ENCODE measurements at places on chromosomes 2 and 18.

GRCh38 chr2:135512099-135512498, 18.9 kb downstream of the ZRANB3 start:
- DNase-seq = no peak

DNA sequence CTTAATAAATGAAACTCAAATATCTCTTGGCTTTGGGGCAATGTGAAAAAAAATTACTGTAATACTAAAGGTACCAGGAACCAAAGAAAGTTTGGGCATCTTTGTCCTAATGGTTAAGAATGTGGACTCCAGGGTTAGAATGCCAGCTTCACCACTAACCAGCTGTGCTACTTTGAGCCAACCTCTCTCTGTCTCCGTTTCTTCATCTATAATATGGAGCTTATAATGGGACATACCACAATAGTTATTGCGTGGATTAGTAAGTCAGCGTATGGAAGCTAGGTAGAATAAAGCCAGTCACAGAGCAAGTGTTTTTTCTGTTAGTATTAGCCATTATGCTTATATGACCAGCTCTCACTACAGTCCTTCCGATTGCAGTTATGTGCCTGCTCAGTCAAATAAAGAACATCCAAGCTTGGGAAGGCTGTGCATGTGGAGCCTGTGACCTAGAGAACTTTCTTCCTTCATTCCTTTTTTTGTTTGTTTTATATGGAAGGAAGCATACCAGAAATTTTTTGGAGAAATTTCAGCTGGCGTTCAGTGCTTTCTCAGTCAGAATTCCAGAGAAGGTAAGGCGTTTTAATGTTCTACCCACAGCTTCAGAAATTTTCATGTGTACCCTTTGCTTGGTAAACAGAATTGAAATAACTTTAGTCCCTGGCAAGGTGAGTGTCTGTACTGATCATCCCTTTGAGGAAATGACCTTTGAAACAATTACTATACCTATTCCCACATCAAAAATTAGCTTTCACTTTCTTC, 114.0 kb upstream of the RND3 start:
- no peak for DNase-seq

GRCh38 chr2:216170076-216170763, 61.1 kb downstream of the XRCC5 start:
- DNase-seq = no peak

DNA sequence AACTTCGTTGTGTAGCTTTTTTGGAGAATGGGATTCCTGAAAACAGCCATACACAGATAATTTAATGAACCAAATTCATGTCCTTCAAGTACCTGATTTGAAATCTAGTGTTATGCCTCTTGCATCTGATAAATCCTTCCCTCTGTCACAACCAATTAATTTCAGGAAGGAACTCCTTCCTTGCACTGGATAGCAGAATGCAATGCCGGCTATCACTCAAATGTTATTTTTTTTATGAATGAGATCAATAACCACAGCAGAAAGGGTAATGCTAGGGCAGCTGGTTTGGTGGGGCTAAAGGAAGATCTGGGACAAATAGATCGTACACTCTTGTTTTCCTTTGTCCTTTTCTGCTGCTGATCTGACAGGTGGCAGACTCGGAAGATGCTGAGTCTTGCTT, 899.5 kb upstream of the GYPC start:
- DNase-seq = no peak

DNA sequence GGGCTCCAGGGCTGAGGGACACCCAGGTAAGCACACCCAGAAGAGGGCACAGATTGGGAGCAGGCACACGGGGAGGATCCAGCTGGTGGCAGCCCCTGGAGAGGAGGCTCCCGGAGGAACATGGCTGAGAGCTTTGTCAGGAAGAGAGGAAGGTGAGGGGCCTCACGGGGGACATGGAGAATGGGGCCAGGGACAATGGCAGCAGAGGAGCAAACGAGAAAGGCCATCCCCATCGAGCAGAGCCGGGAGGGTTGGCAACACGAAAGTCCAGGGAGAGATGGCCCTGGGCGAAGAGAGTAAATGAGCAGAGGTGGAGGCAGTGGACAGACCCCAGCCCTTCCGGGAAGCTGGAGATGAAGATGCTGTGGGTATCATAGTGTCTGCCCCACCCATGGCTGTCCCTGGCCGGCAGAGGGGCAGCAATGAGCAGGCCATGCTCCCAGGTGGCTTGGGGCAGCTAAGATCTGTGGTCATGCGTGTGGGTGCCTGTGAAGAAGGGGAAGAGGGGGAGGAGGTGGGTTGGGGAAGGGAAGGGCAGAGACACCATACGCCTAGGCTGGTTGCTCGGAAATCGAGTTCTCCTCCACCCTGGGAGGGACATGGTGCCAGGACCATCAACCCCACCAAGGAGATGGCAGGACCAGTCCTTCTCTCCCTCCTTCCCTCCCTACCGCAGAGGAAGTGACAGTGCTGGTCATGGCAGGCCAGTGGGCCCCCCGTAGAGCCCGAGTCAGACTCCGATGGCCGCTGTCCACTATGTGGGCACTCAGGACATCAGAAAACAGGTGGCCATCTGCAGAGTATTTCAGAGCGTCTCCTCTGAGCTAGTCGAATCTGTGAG, 191.7 kb downstream of the NDUFA10 start:
- no peak for DNase-seq

GRCh38 chr2:189157456-189157855, 22.1 kb downstream of the COL5A2 start:
- DNase-seq = no peak

DNA sequence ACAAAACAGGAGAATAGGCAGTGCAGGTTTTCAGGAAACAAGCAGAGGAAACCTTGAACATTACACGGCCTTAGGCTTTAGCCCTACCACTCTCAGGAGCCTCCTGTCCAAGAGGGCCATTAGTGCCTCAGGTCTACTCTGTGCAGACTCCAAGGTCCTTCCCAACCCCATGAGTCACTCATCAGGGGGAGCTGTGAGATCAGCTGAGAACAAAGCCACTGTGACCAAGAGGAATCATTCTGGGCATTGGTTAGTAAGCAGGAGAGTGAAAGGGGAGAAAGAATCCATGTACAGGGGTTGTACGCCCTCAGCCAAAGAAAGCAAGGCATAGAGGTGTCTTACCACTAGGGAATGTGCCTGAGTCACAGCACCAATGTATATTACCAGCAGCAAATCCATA, 680.3 kb downstream of the DPP10 start:
- no peak for DNase-seq

- DNase-seq = no peak
Observed at GRCh38 chr2:217260441-217261115, 400.7 kb upstream of the TNP1 start.

DNA sequence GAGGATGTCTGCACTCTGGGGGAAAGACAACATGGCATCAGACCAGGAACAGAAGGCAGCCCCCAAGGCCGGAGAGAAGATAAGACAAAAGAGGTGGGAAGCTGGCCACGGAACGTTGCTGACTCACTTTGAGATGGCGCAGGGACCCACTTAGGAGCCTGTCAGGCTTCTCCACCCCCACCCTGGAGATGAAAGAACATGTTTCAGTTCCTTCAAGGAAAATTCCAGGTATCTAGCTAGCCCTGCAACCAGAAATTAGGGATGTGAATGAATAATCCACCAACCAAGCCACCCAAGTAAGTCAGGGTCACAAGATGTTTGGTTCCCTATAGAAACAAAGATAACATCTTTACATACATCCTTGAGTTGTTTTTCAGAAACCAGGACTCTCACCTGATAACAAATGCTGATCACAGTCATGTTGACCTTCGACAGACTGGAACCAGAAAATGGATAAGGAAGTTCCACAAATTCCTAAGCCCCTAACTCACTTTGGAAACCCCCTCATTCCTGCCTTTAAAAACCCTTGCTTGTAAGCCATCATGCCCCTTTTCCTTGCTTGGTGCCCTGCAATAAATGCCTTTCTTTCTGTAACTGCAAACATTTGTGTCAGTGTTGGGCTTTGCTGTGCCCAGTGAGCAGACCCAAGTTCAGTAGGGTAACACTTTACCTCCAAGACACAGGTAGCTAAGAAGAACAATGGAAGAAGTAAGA, 31.9 kb downstream of the PSTPIP2 start:
- no peak for DNase-seq

GRCh38 chr2:3290655-3291054, 87.0 kb downstream of the EIPR1 start:
- DNase-seq = no peak

GRCh38 chr18:36440614-36441013, 143.1 kb downstream of the FHOD3 start:
- no peak for DNase-seq

DNA sequence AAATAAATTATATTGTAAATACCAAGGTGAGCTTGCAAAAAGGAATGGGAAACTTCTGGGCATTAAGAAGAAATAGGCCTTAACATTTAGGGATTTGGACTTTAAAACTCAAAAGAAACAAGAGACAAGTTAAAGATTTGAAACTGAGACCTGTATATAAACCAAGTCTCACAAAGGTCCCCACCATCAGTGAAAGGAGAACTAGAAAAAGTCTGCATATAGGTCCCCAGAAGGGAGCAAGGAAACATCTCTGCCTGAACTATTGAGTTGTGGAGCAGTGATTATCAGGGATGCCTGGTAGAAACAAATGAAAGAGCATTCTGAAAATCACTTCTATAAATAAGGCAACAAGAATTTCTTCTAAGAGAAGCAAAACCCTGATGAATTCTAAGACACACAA, 30.5 kb upstream of the ITGAV start:
- no peak for DNase-seq

DNA sequence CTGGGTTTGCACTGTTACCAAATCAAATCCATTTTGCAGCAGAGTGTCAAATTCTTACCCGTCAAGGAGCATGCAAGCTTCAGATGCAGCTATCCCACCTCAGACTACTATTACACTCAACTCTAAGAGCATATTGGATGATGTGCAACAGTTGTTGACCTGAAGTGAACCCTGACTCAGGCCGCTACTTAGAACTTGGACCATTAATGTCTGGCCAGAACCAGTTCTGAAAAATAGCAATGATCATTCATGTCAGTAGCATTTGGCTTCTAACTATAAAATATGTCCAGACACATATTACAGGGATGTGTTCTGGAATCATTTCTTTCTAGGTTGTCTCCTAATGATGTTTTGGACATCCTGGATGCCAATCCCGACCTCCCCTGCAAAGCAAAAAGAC, 135.5 kb upstream of the PKDCC start:
- DNase-seq = no peak

DNA sequence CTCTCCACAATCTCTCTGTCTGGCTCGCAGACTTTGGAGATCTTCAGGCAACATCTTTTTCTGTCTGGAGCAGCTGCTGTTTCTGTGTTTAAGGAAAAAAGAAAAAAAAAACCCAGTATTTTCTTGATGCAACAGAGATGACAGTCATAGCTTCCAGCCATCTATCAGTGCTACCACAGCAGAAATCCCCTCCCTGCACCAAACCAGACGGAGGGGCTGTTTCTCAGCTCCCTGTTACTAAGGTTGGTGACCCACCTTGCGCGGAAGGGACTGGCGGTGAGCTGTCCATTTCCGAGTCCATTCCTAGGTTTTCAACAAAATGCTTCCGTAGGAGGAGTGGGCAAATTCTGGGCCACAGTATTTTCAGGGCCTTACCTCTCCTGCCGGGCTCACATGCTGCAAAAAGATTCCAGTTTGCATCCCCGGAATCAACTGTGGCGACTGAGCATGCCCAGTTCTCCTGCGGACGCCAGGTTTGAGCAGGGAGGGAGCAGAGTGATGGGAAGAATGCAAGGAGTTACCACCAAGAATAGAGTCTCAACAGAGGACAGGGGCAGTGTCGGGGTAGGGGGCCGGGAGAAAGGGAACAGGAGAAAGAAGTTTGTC, 1.2 kb downstream of the SLC4A10 start:
- no peak for DNase-seq

- DNase-seq = peak; percentile 34
Observed at GRCh38 chr18:47683774-47684173, 246.7 kb downstream of the SMAD2 start.

GRCh38 chr2:174341995-174342685, 7.4 kb downstream of the SP9 start:
- no peak for DNase-seq

DNA sequence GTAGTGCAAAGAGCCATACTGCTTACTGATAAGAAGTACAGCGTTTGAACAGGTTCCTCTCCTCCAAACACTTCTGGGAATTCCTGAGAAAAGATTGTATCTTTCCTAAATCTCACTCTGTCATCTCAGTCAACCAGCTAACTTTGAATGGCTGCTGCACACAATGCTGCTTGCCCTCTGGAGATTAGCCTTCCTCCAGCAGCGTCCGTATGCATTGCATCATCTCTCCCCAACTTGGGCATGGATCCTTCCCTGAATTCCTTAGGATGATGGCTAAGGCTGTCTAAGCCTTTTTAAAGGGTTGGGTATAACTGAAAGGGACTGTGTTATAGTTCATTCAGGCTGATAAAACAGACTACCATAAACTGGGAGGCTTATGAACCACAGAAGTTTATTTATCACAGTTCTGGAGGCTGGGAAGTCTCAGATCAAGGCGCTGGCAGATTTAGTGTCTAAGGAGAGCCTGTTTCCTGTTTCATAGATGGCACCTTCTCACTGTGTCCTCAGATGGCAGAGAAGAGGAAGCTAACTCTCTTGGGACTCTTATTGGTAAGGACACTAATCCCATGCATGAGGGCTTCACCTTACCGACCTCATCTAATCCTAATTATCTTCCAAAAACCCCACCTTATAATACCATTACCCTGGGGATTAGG, 105.3 kb downstream of the PAX3 start:
- DNase-seq = no peak

DNA sequence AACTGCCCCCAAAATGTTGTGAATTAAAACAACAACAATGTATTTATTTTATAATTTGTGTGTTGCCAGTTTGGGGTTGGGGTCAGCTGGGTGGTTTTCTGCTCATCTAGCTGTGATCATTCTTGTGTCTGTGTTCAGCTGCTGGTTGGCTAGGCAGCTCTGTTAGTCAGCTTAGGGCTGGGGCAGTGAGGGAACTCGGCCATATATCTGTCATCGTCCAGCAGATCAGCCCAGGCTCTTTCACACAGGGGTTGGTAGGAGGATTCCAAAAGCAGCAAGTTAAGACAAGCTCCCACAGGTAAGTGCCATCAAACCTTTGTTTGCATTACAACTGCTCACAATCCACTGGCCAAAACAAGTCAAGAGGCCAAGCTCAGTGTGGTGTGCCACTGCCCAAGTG, 121.5 kb downstream of the LPIN1 start:
- DNase-seq = no peak

- peak; percentile 15 for DNase-seq
Observed at GRCh38 chr2:37615804-37616676, 55.4 kb downstream of the CDC42EP3 start.

- no peak for DNase-seq
Observed at GRCh38 chr2:232886632-232887031, 16.6 kb downstream of the SNORC start.

- DNase-seq = no peak
Observed at GRCh38 chr2:11562011-11562410, 28.2 kb downstream of the GREB1 start.

- peak; percentile 98 for DNase-seq
Observed at GRCh38 chr2:26757873-26758789, 6.0 kb upstream of the SLC35F6 start.

DNA sequence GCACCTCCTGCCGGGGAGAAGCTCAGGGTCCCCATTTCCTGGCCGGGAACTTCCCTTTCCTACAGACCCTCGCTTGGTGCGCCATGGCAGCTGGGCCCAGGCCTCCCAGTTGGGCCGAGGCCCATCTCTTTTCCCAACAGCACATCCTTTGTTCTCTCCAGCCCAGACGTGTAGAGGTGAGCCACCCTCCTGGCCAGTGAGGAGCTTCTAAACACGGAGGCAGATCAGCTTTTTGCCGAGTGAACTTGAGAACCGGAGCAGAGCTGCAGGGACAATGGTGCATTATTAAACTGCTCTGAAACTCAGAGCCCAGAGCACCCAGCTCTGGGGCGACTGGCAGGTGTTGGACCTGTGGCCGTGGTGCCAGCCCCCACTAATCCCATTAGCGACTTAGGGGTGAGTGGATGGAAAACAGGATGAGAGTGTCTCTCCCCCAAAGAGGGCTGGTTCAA, 25.4 kb downstream of the SH3BP4 start:
- DNase-seq = no peak

Data from dermis blood vessel endothelial cell (primary cell).